Pancreas (tissue), 10 donors: ENCODE measurements at places on chromosomes 6 and 20. TPM values are rescaled to one million over a fixed set of nuclear protein-coding genes. Genes with fewer than 3 reads are reported as not detected.

DNA sequence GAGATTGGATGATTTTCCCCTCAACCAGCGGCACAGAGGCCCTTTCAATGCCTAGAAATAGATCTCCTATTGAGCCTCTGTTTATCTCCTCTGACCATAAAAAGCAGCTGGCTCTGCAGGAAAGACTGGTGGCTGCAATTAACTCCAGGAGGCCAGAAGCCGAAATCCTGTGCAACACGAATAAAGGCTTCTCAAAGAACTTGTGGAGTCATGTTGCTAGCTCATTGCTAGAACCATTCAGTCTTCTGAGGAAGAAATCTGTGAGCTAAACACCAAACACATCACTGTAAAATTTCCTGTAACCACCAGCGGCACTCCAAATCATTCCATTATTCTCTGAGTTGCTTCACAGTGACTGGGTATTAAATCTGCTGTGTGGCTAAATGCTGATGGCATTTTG is 49.1 kb upstream of the TPD52L1 start:
- H3K4me1 ChIP-seq: no peaks in the 10 kb centered on the region
- no peak for DNase-seq

DNA sequence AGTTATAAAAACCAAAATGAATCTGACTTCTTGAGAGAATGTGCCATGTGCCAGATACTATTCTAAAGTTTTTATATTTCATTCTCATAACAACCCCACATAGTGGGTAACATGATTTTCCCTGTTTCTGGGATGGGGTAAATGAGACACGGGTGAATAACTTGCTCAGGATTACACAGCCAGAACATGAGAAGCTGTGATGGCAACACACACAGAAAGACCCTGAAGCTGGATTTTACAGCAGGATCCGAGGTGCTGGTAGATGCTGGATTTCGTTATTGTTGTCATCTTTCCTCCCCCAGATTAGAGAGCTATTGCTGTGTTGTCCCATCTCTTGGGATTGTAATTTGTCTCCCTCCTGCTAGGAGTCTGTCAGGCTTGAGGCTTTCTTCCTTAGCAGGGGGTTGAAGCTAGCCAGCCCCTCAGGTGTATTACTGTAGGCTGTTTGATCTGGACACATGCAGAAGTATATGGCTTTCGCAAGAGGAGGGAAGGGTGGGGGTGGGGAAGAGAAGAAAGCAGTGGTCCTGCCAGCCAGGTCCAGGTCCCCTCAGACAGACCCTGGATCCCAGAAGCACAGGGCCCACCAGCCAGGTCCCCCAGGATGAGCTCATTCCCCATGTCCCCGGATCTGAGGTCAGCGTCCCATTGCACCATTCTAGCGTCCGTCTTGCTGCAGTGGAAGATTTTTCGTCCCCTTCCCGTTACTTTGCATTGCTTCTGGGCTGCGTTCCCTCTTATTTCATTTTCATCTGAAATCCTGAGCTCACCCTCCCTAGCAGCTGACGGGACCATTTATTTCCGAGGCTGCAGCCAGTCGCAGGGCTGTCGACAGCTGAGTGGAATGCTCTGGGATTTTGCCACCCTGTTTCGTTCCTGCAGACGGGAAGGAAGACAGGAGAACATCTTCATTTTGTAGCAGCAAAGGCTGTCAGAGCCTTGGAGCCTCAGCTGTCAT is 7.3 kb upstream of the KCNG1 start:
- H3K4me3 ChIP-seq: no peak overlapping the region
- H3K27me3 ChIP-seq: no peaks in the 10 kb centered on the region
- DNase-seq: no peak
- no peaks in the 10 kb centered on the region for H3K36me3 ChIP-seq

DNA sequence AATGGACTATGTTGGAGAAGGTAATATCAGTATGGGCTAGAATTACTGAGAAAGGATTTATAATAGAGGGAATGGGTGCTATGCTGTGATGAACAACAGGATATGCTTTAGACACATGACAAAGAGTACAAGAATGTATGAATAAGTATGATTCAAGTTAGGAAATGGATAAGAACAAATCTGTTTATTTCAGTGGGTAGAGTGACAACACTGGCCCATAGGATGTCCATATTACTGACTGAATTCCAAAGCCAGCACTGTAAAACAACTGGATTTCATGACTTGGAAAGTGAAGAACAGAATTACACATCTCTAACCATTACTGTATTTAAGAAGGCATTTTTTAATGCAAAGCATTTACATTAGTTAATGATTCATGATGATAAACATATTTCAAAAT is 35.9 kb downstream of the EPM2A start:
- no peaks in the 10 kb centered on the region for H3K4me1 ChIP-seq
- DNase-seq: no peak
- no peak overlapping the region for H3K27ac ChIP-seq
- H3K27me3 ChIP-seq: no peaks in the 10 kb centered on the region
- H3K36me3 ChIP-seq: no peaks in the 10 kb centered on the region

Gene TPD52L1
- total RNA-seq: 31.0 TPM

GRCh38 chr20:62652041-62652893 is 10.0 kb downstream of the SLCO4A1 start:
- peak; percentile 86 for DNase-seq
- no peaks in the 10 kb centered on the region for H3K27me3 ChIP-seq
- H3K4me1 ChIP-seq: peaks cover 12% of the 10 kb centered on the region
- no peaks in the 10 kb centered on the region for H3K36me3 ChIP-seq

Gene GPX5
- not detected for total RNA-seq

GRCh38 chr6:154370545-154370944 is 13.9 kb upstream of the IPCEF1 start:
- H3K36me3 ChIP-seq: no peaks in the 10 kb centered on the region
- no peak for DNase-seq
- no peaks in the 10 kb centered on the region for H3K4me1 ChIP-seq

- H3K27ac ChIP-seq: no peak overlapping the region
Observed at GRCh38 chr6:54768494-54768893, 78.1 kb upstream of the FAM83B start.

Gene SUMO4
- total RNA-seq: 0.28 TPM

DNA sequence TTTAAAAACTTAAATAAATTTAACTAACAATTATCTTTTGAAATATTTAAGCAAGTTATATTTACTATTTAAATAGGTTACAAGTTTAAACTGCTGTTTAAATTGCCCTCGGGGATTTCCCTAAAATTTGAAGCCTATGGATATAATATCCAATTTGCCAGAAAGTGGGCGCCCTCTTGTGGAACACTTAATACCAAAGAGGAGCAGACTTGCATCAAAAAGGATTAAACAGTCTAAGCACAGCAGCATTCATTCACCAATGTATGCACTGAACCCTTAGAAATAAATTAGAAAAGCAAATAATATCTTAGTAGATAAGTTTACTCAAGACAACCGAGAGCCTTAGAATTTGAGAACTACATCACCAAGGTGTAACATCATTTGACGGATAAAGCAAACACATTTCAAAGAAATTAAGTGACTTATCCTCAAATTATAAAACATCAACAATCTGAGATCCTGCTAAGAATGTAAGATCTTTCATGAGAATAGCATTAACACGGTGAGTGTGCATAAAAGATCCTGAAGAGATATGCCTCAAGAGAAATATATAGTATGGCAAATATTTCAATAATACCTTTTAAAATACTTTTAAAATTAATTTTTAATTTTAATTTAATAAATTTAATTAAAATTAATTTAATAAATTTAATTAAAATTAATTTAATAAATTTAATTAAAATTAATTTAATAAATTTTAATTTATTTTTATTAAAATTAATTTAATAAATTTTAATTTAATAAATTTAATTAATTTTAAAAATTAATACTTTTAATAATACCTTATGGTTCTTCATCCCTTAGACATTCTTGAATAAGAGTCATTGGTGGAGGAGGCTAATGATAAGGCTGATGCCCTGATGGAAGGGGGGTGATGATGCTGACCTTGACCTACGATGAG is 11.5 kb upstream of the MEP1A start:
- H3K27me3 ChIP-seq: no peaks in the 10 kb centered on the region
- H3K4me3 ChIP-seq: no peak overlapping the region
- H3K27ac ChIP-seq: no peak overlapping the region

DNA sequence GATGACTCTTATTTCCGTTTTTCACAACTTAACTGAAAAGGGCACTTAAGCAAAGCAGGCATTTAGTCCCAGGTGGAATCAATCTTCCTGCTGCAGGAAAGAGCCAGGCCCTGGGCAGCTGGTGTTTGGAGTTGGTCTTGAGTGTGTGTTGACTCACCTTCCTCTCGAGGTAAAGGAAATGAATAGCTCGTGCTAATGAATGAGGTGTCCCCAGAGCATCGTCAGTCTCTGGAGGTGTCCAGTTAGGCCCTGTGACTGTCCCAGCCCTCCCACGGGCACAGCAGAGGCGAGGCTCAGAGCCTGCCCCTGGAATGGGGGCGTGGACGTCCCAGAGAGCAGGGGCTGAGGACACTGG is 277.7 kb downstream of the NRN1 start:
- H3K27me3 ChIP-seq: no peaks in the 10 kb centered on the region
- H3K36me3 ChIP-seq: no peaks in the 10 kb centered on the region
- no peak for DNase-seq
- no peak overlapping the region for H3K4me3 ChIP-seq
- H3K27ac ChIP-seq: no peak overlapping the region

GRCh38 chr6:132868057-132868456 is 53.7 kb downstream of the RPS12 start:
- no peaks in the 10 kb centered on the region for H3K4me1 ChIP-seq
- H3K27me3 ChIP-seq: no peaks in the 10 kb centered on the region
- no peak overlapping the region for H3K4me3 ChIP-seq
- H3K27ac ChIP-seq: no peak overlapping the region
- no peak for DNase-seq

DNA sequence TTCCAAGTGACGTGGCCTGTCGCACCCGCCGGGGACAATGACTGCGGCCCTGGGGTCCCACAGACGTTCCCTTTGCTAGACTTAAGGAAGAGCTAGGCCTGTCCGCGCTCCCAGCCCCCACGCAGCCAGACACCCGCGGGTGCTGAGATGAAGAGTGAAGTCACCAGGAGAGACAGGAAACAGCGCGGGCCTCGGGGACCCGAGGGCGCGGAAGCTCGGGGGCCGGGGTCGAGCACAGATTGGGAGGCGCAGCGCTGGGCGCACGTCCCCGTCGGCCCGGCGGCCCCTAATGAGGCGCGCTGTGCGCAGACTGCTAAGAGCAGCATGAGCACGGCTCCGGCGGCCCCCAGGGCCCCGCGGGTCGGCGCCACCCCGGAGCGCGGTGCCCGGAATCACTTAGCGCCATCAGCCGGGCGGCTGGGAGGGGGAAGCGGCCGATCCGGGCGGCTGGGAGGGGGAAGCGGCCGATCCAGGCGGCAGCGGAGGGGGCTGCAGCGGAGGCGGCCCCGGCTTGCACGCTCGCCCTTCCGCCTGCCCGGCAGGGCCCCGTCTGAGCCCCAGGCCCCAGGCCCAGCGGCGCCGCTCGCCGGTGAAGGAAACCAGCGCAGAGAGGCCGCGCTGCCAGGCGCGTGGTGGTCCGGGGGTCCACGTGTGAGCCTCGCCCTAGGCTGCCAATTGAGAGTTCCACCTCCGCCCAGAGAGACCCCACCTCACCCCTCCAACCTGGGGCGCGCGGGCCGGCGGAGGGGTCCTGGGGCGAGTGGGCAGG is 8.3 kb upstream of the AVP start:
- H3K36me3 ChIP-seq: no peaks in the 10 kb centered on the region
- no peaks in the 10 kb centered on the region for H3K27me3 ChIP-seq
- DNase-seq: no peak
- no peak overlapping the region for H3K4me3 ChIP-seq

Gene TFAP2C
- 1.6 TPM for total RNA-seq

DNA sequence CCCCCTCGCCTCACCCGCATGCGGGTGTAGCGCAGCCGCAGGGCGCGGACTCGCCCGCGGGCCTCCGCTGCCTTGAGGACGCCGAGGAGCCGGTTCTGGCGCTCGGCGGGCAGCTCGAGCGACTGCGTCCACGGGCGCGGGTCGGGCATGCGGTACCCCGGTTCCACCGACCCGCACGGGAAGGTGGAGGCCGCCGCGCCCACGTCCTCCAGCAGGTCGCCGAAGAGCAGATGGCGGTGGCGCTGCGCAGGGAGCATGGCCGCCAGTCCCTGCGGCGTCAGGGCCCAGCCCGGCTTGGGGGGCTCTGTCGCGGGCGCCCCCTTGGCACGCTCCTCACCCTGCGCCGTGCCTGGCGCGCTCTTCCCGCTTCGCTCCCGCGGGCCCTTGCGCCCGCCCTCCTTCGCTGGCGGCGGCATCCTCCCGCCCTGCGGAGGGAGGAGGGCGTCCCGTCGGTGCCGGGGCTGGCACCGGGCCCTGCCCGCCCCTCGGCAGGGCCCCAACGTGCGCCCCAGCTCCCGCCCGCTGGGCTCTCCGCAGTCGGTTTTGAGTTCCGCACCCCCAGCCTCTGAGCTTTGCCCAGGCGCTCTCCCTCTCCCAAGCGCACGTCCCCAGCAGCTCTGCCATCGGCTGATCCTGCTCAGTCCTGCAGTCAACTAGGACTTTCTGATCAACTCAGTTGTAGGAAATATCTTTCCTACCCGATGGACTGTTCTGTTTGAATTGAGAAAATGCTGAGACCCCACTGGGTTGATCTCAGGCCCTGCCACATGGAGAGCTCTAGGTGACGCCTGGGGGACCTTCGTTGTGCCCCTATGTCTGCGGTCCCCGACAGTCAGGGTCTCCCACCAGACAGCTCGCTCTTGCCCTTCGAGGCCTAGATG is at the start of gene LKAAEAR1:
TSS of gene LKAAEAR1 (minus strand) at position 595 of the 881 bp plus-strand sequence. CDS start at position 416, 179 bp downstream.
- peak within 1 kb of the TSS; percentile 39 for H3K4me3 ChIP-seq
- no peak within 1 kb of the TSS for H3K27ac ChIP-seq
- DNase-seq: no peak
- no peaks in the 10 kb centered on the region for H3K27me3 ChIP-seq
- no peaks in the 10 kb centered on the region for H3K36me3 ChIP-seq
- H3K4me1 ChIP-seq: peaks cover 6% of the 10 kb centered on the region

Gene ENPP1
- total RNA-seq: 46.6 TPM

DNA sequence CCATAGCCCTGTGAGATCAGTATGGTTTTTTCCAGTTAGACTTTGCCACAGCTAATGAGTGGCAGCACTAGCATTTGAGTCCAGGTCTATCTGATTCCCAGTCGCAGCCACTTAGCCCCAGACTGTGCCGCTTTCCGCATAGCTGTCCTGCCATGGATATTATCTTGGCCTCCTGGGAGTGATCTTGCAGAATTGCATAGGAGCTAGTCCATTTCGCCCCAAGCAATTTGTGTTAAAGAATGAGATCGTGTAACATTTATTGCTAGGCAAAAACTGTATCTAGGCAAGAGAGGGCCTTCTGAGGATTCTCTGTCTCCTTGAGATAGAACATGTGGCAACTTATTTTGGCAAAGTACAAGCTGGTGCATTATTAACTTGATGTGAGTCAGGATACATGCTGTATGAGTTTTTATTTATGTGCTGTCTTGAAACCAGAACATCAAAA is 74.2 kb downstream of the EZR start:
- H3K4me1 ChIP-seq: no peaks in the 10 kb centered on the region
- H3K36me3 ChIP-seq: no peaks in the 10 kb centered on the region
- no peak overlapping the region for H3K27ac ChIP-seq

Gene FUT9
- 1.5 TPM for total RNA-seq
